Ovary (tissue), 10 donors: ENCODE measurements at places on chromosomes 7 and 10. TPM values are rescaled to one million over a fixed set of nuclear protein-coding genes. Genes with fewer than 3 reads are reported as not detected.

The HABP2 gene
- total RNA-seq, result 0.07 TPM

DNA sequence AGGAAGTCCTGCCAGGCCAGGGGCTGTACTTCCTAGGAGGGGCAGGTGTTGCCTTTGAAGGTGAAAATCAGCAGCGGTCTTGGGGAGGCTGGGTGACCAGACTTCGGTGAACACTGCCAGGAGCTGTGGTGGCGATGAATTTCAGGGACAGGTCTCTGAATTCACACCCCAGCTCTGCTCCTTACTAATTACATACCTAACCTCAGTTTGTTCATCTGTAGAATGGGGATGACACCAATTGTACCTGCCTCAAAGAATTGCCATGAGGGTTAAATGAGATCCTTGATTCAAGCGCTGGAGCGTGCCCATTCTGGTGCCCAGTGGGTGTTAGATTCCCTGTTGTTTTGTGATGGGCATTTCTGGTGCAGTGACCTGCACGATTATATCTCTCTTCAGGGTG, 102.8 kb downstream of the TACC2 start:
- DNase-seq, result no peak

DNA sequence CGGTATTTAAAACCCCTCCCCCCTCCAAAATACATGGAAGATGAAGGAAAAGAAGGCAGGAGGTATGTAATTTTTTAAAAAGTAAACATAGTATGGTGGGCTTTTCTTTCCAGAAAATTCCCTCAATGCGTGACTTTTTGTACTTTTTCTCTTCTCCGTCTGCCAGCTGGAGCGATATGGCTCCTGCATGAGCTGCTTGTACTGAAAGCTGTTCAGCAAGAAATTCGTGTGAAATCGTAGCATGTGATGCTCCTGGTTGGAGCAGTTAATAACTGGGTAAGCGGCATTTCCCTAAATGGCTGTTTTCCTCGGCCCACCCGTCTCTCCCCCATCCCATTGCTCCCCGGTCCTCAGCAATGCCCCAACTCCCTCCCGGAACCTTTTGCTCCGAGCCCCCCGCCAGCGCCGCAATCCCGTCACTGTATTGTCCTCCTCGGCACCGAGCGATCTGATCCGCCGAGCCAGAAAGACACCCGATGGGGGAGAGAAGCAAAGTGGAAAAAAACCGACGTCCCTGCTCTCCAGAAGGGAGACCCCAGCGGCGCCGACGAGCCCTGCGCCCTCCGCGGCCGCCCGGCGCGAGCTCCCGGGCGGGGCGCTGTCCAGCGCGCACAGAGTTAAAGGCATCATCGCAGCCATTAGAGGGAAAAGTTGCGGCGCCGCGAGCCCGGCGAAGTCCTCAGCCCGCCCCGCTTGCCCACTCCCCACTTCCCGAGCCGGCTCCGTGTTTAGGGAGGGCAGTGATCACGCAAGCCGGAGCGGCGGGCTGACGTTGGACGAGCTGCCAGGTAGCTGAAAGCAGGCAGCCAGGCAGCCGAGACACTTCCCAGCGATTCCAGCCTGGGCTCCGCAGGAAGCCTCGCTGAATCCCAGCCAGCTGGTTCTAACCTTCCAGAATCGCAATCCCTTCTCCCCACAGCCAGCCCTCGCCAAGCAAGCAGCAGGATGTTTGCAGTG, at the start of gene VSTM2A:
Gene VSTM2A, plus strand, starts transcription at position 707 of the 957 bp plus-strand sequence. CDS start 356 bp downstream, outside the sequence.
- DNase-seq, result no peak

The KIAA1217 gene
- total RNA-seq, result 20.2 TPM

The HTR5A gene
- not detected for total RNA-seq

DNA sequence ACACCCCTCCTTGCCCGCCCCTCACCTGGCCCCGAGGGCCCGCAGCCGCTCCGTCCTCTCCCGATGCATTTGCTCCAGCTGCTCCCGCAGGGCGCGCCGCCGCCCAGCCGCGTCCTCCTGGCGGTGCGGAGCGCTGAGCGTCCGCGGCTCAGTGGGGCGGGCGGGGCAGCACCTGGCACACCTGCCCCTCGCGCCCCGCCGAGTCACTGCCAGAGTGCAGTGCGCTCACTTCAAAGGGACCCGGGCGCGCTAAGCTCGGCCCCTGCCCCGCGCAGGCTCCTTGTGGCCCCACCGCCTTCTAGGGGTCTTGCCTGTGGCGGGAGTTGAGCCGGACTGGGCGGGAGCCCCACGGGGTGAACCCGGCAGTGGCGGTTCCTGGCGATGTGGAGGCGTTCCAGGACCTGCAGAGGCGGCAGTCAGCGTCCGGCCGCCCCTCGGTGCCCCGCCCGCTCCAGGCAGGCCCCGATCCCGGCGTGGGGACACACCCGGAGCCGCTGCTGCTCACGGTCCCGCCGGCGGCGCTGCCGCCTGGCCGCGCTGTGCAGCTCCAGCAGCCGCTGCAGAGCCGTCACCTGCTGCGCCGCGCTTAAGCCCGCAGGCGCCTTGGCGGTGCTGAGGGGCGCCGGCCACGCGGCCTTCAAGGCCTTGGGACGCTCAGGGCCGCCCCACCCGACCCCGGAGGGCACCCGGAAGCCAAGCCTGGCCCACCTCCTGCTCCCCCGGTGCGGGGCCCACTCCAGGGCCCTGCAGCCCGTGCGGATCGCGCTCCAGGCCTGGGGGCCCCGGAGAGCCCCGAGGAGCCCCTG, 6.7 kb downstream of the ATP6V1F start:
- peak; percentile 58 for DNase-seq

- DNase-seq, result no peak
These were observed 6.6 kb downstream of the VPS50 start for GRCh38 chr7:93238748-93239147.

- peak; percentile 37 for DNase-seq
These were observed 38.1 kb downstream of the PTPN12 start for GRCh38 chr7:77575187-77575586.

The SPAG6 gene
- total RNA-seq, result 0.67 TPM

GRCh38 chr7:110891197-110891596, 199.7 kb upstream of the LRRN3 start:
- DNase-seq, result no peak

The CYP2C19 gene
- total RNA-seq, result not detected

DNA sequence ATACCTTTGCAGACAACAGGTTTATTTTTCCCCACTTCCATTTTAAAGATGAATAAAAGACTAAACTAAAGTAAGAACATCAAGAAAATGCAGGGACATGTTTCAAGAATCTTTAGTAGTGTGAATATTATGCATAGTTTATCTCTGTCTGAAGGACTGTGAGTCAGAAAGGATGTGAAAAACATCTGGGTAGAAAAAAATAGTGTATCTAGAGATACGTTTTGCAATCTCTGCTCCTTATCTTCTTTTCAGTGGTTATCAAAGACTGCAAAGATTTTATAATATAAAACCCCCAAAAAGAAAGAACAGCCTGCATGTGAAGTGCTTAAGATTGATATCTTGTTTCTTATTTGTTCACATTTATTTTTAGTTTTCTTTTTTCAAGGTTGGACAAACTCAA, 101.9 kb upstream of the ARHGAP21 start:
- DNase-seq, result no peak

GRCh38 chr7:15836041-15836440, 149.6 kb upstream of the MEOX2 start:
- DNase-seq, result no peak

The RSPH10B gene
- total RNA-seq, result 0.95 TPM

DNA sequence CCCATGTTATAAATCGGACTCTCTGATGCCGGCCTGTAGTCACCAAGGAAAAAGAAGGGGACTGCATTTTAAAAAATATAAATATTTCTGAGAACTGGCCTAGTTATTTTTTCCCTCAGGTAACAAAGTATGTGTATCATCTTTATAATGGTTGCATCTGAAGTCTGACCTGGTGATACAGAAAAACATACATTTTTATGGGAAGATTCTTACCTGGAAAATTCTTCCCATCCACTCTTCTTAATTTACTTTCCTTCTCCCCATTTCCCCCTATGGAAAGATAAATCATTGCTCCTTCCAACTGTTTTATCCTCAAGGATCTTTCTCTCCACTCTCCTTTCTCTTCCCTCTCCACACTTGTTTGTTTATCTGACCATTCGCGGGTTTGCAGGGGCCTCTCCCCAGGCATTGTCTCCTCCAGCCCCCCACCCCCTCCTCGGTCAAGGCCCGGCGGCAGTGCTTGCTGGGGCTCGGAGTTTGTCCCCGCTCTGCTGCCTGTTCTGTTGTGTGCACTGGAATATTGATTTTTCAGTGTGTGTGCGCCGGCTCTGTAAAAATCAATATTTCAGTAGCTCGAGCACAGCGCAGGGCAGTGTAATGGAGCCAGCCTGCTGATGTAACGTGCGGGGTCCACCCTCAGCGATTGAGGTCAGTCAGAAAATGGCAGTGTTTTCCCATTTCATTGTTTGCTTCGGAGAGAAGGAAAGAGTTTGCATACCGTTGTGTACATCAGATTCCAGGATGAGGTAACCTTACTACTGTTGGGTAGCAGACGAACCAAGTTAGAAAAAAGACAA, 199.5 kb upstream of the NFE2L3 start:
- no peak for DNase-seq

DNA sequence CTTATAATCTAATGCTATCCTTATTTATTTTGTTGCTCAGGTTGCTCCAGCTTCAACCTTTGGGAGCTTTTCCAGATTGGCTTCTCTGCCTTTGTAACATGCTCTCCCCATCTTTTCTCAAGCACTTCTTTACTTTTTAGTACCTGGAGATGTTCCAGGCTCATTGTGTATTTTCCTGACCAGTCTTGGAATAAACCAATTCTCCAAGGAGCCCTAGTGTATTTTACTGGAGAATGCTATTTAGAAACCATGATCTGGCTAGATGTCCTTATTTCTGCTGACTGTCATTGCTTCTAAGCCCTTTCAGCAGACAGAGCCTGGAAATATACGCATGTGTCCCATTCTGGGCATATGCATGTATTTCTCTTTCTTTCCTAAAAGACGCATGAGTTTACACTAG, 95.7 kb downstream of the EMX2 start:
- DNase-seq, result no peak

- no peak for DNase-seq
These were observed at the start of gene DPYSL4 for GRCh38 chr10:132186488-132187429. Gene DPYSL4 (plus strand): TSS chr10:132186948. CDS start chr10:132187064, 116 bp downstream.

- DNase-seq, result no peak
These were observed 225.2 kb upstream of the TCERG1L start for GRCh38 chr10:131536676-131537075.

DNA sequence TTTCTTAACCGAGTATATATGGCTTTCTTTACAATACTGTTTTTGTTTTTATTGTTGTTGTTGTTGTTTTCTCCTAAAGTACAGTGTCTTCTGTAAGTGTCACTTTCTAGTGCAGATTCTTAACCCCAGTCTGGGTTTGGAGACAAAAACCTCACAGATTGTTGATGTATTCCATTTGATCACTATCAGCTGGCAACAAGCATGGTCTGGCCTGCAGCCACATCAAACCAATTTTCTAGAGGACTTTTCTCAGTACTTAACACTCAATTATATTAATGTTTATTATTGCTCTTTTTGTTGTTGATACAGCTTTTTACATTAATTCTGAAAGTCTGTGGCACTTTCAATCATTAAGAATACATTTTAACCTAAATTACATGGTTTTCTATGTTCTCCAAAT, 17.1 kb downstream of the LRRN3 start:
- DNase-seq, result no peak

- no peak for DNase-seq
These were observed 42.5 kb downstream of the SORCS3 start for GRCh38 chr10:104683567-104683966.

The GOLGA7B gene
- 0.05 TPM for total RNA-seq

DNA sequence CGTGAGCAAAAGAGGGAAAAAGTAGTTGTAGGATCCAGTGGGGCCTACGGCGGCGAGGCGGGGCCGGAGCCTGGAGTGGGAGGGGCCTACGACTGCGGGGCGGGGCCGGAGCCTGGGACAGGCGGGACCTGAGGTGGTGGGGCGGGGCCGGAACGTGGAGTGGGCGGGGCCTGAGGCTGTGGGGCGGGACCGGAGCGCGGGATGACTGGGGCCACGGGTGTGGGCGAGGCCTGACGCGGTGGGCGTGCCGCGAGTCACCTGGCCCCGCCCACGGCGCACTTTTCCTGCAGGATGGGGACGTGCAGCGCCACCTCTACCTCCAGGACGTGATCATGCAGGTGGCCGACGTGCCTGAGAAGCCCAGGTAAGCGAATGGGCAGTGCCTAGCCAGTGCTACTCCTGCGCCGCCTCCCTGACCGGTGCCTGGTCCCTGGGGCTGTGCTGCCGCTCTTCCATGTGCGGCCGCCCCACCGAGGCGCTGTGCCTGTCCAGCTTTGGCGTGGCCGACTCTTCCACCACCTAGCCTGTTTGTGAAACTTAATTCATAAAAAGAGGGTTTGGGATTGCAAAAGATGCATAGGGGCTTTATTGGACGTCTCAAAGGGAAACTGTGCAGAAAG, 496 bp downstream of the ZNF511 start:
- DNase-seq, result peak; percentile 95

The HMX2 gene
- total RNA-seq, result not detected

The HHEX gene
- total RNA-seq, result 5.2 TPM

GRCh38 chr10:42753126-42753506, 29.5 kb upstream of the BMS1 start:
- peak; percentile 61 for DNase-seq

The GTF2IRD1 gene
- 29.5 TPM for total RNA-seq

DNA sequence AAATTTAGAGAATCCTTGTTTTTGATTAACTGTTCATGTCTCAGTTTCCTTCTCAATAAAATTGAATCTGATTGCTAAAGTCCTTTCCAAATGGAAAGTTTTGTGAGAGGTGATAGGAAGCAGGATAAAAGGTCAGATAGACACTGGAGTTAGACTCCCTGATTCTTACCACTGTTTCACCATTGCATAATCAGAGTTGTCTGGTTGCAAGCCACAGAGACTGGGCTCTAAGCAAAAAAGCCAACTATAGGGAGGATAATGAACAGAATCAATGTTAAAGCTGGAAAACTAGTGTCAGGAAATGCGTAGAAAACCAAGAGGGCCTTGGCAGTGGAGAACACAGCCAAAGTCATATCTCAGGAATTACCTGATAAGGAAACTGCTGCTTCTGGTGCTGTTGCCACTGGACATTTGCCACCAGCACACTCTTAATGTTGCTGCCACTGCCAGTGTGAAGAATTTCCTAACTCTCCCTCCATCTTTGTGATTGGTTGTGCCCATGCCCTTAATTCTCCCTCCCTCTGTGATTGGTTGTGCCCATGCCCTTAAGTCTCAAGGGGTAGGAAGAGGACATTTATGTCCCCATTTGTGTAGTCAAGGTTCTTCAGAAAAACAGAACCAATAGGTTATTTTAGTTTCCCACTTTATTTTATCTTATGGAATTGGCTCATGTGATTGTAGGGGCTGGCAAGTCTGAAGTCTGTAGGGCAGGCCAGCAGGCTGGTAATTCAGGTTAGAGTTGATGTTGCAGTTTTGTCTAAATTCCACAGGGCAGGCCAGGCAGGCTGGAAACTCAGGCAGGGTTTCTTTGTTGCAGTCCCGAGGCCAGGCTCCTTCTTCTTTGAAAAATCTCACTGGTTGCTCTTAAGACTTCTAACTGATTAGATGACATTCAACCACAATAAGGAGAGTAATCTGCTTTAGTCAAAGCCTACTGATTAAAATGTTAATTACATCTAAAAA, 639.0 kb downstream of the REEP3 start:
- DNase-seq, result no peak

DNA sequence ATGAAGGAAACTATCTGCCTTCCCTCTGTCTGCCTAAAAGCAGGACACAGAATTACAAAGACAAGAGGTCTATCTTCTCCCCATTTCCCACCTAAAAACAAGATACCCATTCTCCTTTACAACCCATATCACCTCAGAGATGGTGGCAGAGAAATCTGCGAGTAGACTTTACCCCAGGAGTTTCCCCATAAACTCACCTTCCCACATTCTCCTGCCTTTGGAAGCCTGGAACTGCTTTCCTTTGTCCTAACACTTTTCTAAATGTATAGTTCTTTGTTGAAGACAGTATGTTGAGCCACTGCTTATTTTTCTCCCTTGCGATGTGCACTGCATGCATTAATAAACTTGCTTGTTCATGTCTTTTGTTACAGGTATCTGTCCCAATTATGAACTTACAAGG, 8.0 kb downstream of the SHTN1 start:
- DNase-seq, result no peak
